ENCODE measurements at places on chromosomes 2 and 18. TPM values are rescaled to one million over a fixed set of nuclear protein-coding genes. Genes with fewer than 3 reads are reported as not detected.

Gene BBS5
- total RNA-seq = 1.9 TPM

Gene MBOAT2
- 6.5 TPM for total RNA-seq

Gene KCNK3
- total RNA-seq = not detected

Gene FIGN
- total RNA-seq = not detected

Gene SPC25
- 58.3 TPM for total RNA-seq

Gene ZNF521
- not detected for total RNA-seq

Gene SOWAHC
- total RNA-seq = not detected

Gene BOK
- total RNA-seq = not detected

Gene SLC35G4
- total RNA-seq = not detected

Gene DSG4
- not detected for total RNA-seq

Gene SP140
- total RNA-seq = 57.5 TPM

Gene CPO
- not detected for total RNA-seq

Gene SCN9A
- total RNA-seq = 0.16 TPM

Gene SMYD1
- not detected for total RNA-seq

Gene FABP1
- total RNA-seq = not detected

Gene SFT2D3
- 4.8 TPM for total RNA-seq

Gene RMND5A
- total RNA-seq = 34.4 TPM

Gene ASB18
- not detected for total RNA-seq

Gene TSHZ1
- total RNA-seq = 16.8 TPM

Gene SH3RF3
- total RNA-seq = not detected

Gene CRACDL
- 0.18 TPM for total RNA-seq

Gene LHCGR
- not detected for total RNA-seq

Gene ABCA12
- total RNA-seq = not detected

Gene TCF7L1
- total RNA-seq = not detected

Gene ALPI
- total RNA-seq = not detected

Gene ADRA2B
- 0.08 TPM for total RNA-seq

All from activated CD8-positive, alpha-beta T cell treated with anti-CD3 and anti-CD28 coated beads, Interleukin-2, amount 10 ng/mL, durations not matched to agents 7 days and 5 days (primary cell).